ENCODE measurements at places on chromosomes 7 and 10. TPM values are rescaled to one million over a fixed set of nuclear protein-coding genes. Genes with fewer than 3 reads are reported as not detected.

The CYP2C19 gene
- total RNA-seq: not detected

The DENND2A gene
- total RNA-seq: 43.8 TPM

The UNCX gene
- total RNA-seq: 2.3 TPM

The FAM237B gene
- total RNA-seq: 0.23 TPM

The FAM241B gene
- total RNA-seq: 33.4 TPM

The DNAH11 gene
- 8.3 TPM for total RNA-seq

The CALD1 gene
- 43.6 TPM for total RNA-seq

The SCART1 gene
- 1.2 TPM for total RNA-seq

The PTPRE gene
- 31.8 TPM for total RNA-seq

The LIPK gene
- total RNA-seq: not detected

The SLC39A12 gene
- 20.1 TPM for total RNA-seq

The DHX32 gene
- total RNA-seq: 20.5 TPM

The PTPN12 gene
- total RNA-seq: 89.5 TPM

The CABCOCO1 gene
- 5.5 TPM for total RNA-seq

The STAG3 gene
- 0.69 TPM for total RNA-seq

The TMEM270 gene
- total RNA-seq: not detected

The ZNF239 gene
- total RNA-seq: 17.3 TPM

The SFTPA2 gene
- total RNA-seq: not detected

The HYCC1 gene
- total RNA-seq: 33.7 TPM

The LRMDA gene
- total RNA-seq: 5.8 TPM

The PAPSS2 gene
- total RNA-seq: 3.7 TPM

The GIMAP2 gene
- total RNA-seq: 6.7 TPM

The MRPS24 gene
- total RNA-seq: 34.1 TPM

The SEMA3C gene
- total RNA-seq: 74.7 TPM

The TPST1 gene
- 92.3 TPM for total RNA-seq

The GRM8 gene
- 28.4 TPM for total RNA-seq

The GPR26 gene
- total RNA-seq: 13.8 TPM

The ZPBP gene
- total RNA-seq: 0.92 TPM

The JAKMIP3 gene
- 7.6 TPM for total RNA-seq

The KCND2 gene
- total RNA-seq: 137 TPM

The FRAT1 gene
- 6.0 TPM for total RNA-seq

The KIF20B gene
- 9.9 TPM for total RNA-seq

The LRRD1 gene
- 0.92 TPM for total RNA-seq

The ATOH7 gene
- 0.69 TPM for total RNA-seq

The LMBR1 gene
- 209 TPM for total RNA-seq

The HOXA1 gene
- total RNA-seq: not detected

The CFAP58 gene
- total RNA-seq: 1.8 TPM

The MSS51 gene
- total RNA-seq: 3.5 TPM

The ELOVL3 gene
- 0.92 TPM for total RNA-seq

The DRGX gene
- total RNA-seq: 0.23 TPM

The COL1A2 gene
- total RNA-seq: 116 TPM

The LRGUK gene
- 11.8 TPM for total RNA-seq

The SUPV3L1 gene
- 35.1 TPM for total RNA-seq

The DTX2 gene
- total RNA-seq: 3.0 TPM

The UNC5B gene
- total RNA-seq: 7.4 TPM

The PRLHR gene
- total RNA-seq: 1.2 TPM

The HELLS gene
- 31.8 TPM for total RNA-seq

The GRM3 gene
- 153 TPM for total RNA-seq

The SRPK2 gene
- 307 TPM for total RNA-seq

The SEC23IP gene
- total RNA-seq: 18.5 TPM

All from diencephalon (tissue), 1 donor.